ENCODE measurements at places on chromosomes 1 and 21. TPM values are rescaled to one million over a fixed set of nuclear protein-coding genes. Genes with fewer than 3 reads are reported as not detected.

The SPRR2A gene
- not detected for total RNA-seq

The LRRC53 gene
- total RNA-seq = not detected

The CAPN8 gene
- total RNA-seq = 0.13 TPM

The HCRTR1 gene
- not detected for total RNA-seq

The RORC gene
- total RNA-seq = 1.0 TPM

The OR2L5 gene
- not detected for total RNA-seq

The SAMD13 gene
- total RNA-seq = 1.8 TPM

The FNDC10 gene
- 11.6 TPM for total RNA-seq

The AMY1B gene
- total RNA-seq = not detected

The LY9 gene
- not detected for total RNA-seq

The TMEM52 gene
- total RNA-seq = 0.92 TPM

The HAO2 gene
- not detected for total RNA-seq

The NUP210L gene
- total RNA-seq = 0.15 TPM

The CATSPERE gene
- total RNA-seq = 1.1 TPM

The PPIE gene
- 38.1 TPM for total RNA-seq

The RGS8 gene
- total RNA-seq = not detected

The IRF6 gene
- total RNA-seq = 21.3 TPM

The SRGAP2B gene
- total RNA-seq = 88.8 TPM

The CCDC185 gene
- not detected for total RNA-seq

The AIRE gene
- not detected for total RNA-seq

The GPBP1L1 gene
- 102 TPM for total RNA-seq

The C21orf58 gene
- total RNA-seq = 5.9 TPM

The SNRPE gene
- 138 TPM for total RNA-seq

The CNKSR1 gene
- 10.0 TPM for total RNA-seq

The FAM43B gene
- total RNA-seq = 1.7 TPM

The MROH7 gene
- 3.3 TPM for total RNA-seq

The MPL gene
- total RNA-seq = 6.2 TPM

The CFHR3 gene
- total RNA-seq = not detected

The CAPN2 gene
- total RNA-seq = 184 TPM

The A3GALT2 gene
- total RNA-seq = not detected

The OR2AK2 gene
- total RNA-seq = not detected

The UAP1 gene
- total RNA-seq = 20.9 TPM

Data from endothelial cell (in vitro differentiated cells).